ENCODE measurements at places on chromosomes 13 and 19.

GRCh38 chr19:4140237-4140711, 13.2 kb upstream of the CREB3L3 start:
- DNase-seq = no peak

DNA sequence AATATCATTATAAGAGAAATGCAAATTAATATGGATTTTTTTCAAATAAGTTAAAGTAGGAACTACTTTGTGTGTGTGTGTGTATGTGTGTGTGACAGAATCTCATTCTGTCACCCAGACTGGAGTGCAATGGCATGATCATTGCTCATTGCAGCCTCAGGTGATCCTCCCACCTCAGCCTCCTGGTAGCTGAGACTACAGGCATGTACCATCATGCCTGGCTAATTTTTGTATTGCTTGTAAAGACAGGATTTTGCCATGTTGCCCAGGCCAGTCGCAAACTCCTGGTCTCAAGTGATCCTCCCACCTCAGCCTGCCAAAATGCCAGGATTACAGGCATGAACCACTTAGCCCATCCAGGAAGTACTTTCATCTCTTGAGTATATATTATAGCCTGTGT, 3.2 kb upstream of the ERVV-2 start:
- no peak for DNase-seq

- no peak for DNase-seq
These were observed 470 bp upstream of the GRTP1 start for GRCh38 chr13:113364311-113364889.

GRCh38 chr19:24033963-24034342, 53.0 kb upstream of the ZNF254 start:
- no peak for DNase-seq

DNA sequence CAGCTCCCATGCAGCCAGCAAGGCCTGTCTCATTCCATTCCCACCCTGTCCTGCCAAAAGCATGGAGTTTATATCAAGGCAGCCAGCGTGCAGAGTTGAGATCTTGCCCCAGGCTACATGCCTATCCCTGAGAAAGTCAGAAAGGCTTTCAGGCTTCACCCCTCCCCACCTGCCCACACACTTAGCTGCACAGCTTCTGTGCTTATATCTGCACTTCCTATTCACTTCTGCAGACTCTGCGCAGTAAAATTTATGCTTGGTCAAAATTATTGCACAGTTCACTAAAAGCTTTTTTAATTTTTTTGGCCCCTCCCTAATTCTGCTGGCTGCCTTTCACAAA, 12.5 kb upstream of the ZNF675 start:
- no peak for DNase-seq

GRCh38 chr13:98220271-98220791, 43.3 kb upstream of the RNF113B start:
- DNase-seq = no peak

- no peak for DNase-seq
These were observed 234.1 kb downstream of the FOXO1 start for GRCh38 chr13:40432018-40432978.

GRCh38 chr19:6022570-6023064, 44.7 kb upstream of the RANBP3 start:
- no peak for DNase-seq
